Activated T-helper 17 cell treated with anti-CD3 and anti-CD28 coated beads, Interleukin-2, amount 50 U/mL, for 72 hours (primary cell): ENCODE measurements at places on chromosomes 2 and 18. TPM values are rescaled to one million over a fixed set of nuclear protein-coding genes. Genes with fewer than 3 reads are reported as not detected.

Gene KCNG3
- total RNA-seq = not detected

Gene TLX2
- 1.4 TPM for total RNA-seq

Gene CRYGA
- total RNA-seq = not detected

Gene ABCB11
- not detected for total RNA-seq
